ENCODE measurements at places on chromosomes 12 and 14.

DNA sequence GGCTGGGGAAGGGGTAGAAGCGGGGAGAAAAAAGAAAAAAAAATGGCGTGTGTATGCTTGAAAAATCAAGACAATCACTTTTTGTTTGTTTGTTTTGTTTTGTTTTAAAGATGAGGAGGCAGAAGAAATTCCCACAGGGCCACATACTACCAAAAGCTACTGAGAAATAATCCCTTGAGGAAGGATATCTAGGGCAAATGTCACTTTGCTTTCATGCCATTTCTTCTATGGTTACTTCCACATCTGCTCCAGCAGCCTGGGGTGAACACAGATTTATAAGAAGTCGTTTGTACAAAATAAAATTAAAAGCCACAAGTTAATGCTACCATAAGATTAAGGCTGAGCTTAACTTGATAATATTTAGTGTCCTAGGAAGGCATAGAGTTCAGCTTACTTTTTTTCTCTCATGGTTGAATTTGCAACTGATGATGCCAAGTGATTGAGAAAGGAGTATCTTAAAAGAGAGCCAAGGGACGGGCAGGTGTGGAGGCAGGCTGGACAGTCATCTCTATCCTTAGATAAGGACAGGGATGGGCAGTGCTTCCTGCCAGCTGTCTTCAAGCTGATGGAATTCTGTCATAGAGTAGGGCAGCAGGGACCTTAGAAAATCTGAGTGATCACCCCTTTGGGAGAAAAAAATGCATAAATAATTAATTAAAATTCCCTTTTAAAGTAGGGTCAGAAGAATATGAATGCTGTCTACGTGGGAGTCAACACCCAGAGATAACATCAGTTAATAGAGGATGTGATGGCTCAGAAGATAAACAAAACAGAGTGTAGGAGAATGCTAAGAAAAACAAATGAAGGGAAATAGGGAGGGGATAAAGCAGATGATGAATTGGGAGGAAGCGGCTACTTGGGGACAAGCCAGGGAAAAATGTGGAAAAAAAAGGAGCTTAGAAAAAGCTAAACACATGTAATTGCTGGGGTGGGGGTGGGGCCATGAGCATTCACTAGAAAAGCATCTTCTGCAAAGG, 57.1 kb downstream of the DYRK2 start:
- no peak for DNase-seq

GRCh38 chr14:65329481-65329880, 83.0 kb upstream of the FUT8 start:
- DNase-seq = no peak

DNA sequence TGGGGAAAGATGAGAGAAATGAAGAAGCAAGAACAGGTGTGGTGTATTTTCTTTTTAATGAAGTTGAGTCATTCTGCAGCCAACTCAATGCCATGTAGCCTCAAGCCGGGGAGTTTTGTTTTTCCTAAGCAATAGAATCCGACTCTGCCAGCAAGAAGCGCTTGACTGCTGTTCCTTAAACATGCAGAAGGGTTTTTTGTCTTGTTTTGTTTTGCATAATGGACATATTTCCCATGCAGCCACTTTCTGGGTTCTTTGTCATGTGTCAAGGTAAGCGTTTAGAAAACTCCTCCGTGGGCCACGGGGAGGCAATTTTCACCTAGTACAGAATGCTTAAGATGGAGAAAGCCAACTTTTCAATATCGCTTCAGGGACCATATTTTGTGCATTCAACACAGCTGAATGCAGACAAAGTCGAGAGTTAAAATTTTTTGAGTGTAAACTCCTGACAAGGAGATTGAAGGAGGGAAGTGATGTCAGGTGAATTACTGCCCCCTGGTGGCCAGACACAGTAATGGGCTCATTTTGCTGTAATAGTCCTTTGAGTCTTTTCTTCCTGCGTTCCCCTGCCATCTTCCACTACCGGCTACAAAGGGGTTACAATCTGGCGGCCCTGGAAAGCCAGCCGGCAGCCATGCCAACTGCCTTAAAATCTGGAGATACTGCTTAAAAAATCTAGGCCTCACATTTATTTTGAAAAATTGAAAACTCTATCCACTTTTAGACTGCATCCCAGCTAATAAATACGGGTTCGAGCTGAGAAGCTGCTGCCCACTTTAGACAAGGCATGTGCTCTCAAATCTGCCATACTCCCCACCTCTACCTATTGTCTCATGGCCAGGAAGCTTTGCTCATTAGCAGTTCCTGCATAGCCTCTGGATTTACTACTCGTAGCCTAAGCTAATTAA, 3.2 kb upstream of the FICD start:
- peak; percentile 43 for DNase-seq

GRCh38 chr12:130661059-130661458, 55.0 kb downstream of the RIMBP2 start:
- DNase-seq = no peak

DNA sequence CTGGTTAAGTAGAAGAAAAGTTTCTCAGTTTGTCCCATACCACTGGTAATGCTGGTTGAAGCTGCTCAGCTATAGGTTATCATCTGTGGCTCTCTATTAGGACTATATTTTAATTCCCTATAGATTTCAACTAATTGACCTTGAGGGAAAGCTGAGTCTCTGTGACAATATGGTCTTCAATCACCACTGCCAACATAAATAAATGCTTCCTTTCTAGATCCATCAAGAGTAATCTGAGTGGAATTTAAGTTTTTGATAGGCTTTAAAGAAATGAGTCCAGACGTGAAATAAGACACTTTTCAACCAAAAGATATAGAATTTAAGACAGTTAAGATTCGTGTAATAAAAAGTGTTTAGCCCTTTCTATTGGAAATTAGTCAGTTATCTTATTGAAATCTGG, 63.5 kb upstream of the MYF6 start:
- DNase-seq = no peak
